Tibial nerve (tissue), 4 donors: ENCODE measurements at places on chromosomes 2 and 18. TPM values are rescaled to one million over a fixed set of nuclear protein-coding genes. Genes with fewer than 3 reads are reported as not detected.

The OSR1 gene
- 20.7 TPM for total RNA-seq

The MYO5B gene
- 7.5 TPM for total RNA-seq

The GGCX gene
- total RNA-seq, result 25.7 TPM

The AAMP gene
- 179 TPM for total RNA-seq

The NT5DC4 gene
- not detected for total RNA-seq

The LGALSL gene
- total RNA-seq, result 16.7 TPM

The ABHD1 gene
- 0.42 TPM for total RNA-seq

The MAPK4 gene
- 1.4 TPM for total RNA-seq

The UGT1A3 gene
- total RNA-seq, result not detected

The SERPINB7 gene
- not detected for total RNA-seq

The KIAA2012 gene
- total RNA-seq, result not detected

The RSAD2 gene
- total RNA-seq, result 3.1 TPM

The CERKL gene
- total RNA-seq, result not detected

The IL1R1 gene
- total RNA-seq, result 44.0 TPM

The MEIS1 gene
- 18.4 TPM for total RNA-seq

The KYNU gene
- 4.8 TPM for total RNA-seq

The ERICH2 gene
- 0.98 TPM for total RNA-seq

The ING5 gene
- 50.7 TPM for total RNA-seq

The SKA1 gene
- total RNA-seq, result not detected

The LRRC30 gene
- total RNA-seq, result not detected

The ALKAL2 gene
- total RNA-seq, result 96.6 TPM

The SH3RF3 gene
- total RNA-seq, result 7.4 TPM

The SERPINB3 gene
- not detected for total RNA-seq
